ENCODE measurements at places on chromosomes 1 and 21.

DNA sequence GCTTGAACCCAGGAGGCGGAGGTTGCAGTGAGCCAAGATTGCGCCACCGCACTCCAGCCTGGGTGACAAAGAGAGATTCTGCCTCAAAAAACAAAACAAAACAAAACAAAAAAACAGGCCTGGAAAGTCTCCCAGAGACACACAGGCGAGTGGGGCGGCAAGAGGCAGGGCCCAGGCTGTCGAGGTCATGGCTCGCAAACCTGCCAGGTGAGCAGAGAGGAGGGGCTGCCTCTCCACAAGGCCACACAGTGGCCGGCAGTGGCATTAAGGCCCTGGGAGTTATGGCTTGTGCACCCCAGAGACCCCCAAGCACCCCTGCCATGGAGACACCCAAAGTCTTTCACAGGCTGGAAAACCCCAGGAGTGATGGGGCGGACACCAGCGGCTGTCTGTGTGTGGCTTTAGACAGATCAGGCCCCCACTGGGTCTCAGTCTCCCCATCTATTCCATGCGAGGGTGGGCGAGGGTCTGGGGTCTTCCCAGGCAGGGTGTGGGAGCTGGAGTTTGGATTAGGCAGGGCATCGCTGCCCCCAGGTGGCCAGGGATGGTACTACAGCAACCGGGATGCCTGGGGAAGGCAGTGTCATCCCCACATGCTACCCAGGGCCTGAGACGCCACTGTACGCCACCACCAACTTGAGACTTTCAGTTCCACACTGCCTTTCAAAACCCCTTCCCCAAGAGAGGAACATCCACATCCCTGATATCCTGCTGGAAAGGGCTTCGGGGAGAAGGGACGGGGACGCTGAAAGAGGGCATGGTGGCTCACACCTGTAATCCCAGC is 7.3 kb upstream of the CTRC start:
- peak; percentile 78 for DNase-seq

- no peak for DNase-seq
These were observed 241.4 kb downstream of the TOMM20 start for GRCh38 chr1:234887016-234887900.

DNA sequence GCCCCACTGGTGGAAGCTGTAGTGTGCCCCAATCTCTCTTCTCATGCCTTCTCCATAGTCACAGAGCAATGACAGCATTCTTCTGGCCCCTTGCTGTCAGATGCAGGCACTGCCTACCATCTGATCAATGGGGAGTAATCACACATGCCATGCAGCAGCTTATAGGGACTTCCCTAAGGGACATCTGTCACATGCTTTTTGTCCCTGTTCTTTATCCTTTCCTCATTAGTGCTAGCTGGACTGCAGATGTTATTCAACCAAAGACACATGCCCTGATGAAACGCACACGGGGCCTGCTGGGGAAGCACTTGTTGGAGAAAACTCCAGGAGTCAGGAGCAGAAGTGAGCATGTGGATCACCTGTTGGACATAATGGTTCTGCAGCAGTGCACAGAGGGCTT is 108.7 kb downstream of the KCNJ15 start:
- no peak for DNase-seq

DNA sequence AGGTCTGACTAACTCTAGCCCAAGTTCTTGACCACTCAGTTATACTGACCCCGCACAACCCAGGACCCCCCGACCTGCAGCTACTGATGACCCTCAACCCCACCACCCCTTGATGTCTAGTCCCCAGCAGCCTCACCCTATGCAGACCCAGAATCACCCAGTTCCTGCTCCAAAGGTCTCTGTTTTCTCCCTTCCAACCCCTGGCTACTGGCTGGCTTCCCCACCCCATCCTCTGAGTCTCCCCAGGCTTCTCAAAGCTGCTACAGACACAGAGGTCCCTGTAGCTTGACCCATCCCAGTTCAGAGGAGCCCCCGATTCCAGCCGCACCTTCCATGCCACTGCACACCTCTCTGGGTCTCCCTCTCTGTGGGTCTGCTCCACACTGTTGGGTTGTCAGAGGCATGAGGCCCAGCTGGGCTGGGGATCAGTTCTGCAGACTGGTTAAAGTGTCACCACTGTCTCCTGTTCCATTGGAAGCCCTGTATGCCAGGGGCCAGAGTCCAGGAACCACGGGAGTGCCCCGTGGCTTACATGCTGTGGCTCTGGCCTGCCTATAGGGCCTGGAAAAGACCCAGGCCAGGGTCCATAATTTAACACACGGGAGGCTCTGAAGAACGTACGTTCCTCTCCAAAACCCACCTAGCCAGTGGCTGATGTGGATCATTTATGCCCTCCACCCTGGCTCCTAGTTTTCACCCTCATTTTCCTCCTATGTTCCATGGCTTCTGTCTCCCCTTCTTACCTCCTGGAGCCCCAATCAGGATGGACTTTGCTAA is 497 bp downstream of the PKLR start:
- DNase-seq = no peak

- DNase-seq = peak; percentile 80
These were observed 23.6 kb downstream of the GPA33 start for GRCh38 chr1:167066333-167067122.

DNA sequence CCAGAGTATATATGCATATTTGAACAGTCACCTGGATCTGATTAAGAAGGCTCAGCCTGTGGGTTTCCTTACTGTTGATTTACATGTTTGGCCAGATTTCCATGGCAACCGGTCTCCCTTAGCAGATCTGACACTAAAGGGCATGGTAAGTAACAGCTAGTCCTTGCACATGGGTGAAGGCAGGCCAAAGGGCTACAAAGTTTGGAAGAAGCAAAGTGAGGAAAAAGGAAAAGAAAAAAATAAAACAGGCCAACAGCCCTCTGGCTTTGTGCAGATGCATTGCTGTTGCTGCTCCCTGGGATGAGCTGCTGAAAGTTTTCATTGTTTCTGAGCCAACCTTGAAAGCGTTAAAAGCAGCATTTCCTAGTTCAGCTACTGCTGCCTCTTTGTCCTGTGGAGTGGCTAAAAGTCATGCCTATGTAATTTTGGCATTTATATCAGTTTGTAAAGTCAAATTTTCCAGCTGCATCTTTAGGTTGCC is 176.5 kb upstream of the HOOK1 start:
- DNase-seq = no peak

DNA sequence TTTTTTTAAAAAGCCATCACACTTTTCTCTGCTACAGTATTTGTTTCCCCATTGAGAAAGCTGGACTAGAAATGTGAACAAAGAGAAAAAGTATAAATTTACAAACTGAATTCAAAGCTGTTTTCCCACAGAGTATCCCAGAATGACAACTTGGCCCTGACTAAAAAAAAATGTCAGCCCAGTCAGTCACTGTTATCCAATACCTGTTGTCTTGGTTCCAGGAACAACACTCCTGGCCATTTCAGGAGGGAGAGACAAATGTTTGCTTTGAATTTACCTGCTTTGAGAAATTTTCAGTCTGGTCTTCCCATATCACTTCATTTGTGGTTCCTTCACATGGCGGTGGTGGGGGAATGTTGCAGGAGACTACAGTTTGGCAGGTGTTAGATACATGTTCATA is 46.2 kb downstream of the COLGALT2 start:
- no peak for DNase-seq

DNA sequence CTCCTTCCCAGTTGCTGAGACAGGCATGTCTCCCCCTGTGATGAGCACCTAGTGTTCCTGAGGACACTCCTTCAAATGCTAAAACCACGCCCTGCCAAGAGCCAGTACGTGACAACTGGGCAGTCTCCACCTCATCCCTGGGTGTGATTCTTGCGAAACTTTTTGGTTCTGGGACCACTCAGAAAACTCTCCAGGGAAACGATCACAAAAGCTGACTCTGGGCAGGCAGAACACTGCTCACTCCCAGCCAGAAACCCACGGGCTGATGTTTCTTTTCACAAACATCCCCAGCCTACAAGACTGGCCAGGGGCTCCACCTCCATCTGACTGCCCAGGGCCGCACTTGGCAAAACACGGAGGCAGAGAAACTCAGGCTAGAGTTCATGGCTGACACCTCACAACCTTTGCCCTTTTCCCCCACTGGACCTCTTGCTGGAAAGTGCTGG is 24.4 kb downstream of the DHRS3 start:
- DNase-seq = no peak

DNA sequence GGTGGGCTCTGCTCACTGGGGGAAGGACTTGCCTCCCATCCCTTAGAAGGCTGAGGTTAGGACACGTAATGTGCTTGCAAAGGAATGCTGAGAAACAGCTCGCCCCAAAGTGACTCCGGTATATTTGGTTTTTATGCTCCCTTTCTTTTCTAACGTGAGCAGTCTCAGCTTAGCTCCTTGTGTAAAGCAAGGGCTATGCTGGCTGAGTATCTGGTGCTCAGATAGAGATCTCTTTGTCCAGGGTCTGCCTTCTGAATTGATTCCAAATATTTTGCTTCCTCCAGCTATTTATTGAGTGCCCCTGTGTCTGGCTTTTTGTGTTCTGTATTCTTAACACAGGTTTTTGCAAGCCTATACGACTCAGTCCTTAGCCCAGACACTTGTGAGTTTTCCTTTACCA is 94.5 kb upstream of the ARTN start:
- no peak for DNase-seq

DNA sequence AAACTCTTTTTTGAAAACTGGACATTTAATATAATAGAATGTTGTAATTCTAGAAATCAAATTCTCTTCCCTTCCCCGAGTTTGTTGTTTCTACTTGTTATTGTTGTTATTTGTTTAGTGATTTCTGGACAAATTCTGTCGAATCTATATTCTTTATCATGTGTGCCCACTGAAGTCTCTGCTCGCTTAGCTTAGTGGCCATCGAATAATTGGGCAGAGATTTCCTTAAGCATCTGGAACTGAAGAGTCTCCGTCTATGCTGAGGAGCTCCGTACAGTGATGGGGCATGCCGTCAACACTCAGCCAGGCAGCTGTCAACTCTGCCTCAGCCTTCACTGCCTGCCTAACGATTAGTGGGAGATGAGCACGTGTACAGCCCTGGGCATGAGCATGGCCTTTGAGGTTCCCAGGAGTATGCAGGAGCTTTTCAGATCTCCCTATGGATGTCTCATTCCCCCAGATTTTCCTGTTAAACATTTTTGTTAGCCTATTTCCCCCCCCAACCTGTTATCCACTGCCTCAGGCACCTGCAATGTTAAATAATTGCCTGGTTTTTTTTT is 66.8 kb downstream of the SLX9 start:
- no peak for DNase-seq

DNA sequence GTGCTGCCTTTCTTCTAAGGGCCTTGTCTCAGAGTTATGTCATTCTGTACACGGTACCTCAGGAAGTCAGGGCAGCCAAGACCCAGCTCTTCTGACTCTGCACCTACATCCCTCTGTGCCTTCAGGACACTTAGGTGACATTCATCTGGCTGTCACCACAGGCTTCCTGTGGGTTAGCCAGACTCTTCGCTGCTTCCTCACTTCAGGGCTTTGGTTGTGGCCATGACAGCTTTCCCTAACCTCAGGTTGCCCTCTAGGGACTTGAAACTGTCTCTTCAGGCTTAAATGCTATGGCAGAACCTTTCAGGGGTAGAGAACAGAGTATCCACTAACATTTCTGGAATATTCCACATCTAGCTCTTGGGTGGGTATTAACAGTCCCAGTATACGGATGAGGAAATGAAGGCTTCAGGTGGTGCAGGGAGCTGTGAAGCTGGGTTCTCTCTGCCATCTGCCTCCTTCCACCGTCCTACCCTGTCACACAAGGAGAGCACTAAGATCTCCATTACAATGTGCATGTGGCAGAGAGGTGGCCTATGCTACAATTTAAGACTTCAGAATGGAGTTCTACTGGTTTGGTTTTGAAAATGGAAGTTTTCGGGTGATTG is 9.9 kb downstream of the TSSK3 start:
- peak; percentile 72 for DNase-seq

DNA sequence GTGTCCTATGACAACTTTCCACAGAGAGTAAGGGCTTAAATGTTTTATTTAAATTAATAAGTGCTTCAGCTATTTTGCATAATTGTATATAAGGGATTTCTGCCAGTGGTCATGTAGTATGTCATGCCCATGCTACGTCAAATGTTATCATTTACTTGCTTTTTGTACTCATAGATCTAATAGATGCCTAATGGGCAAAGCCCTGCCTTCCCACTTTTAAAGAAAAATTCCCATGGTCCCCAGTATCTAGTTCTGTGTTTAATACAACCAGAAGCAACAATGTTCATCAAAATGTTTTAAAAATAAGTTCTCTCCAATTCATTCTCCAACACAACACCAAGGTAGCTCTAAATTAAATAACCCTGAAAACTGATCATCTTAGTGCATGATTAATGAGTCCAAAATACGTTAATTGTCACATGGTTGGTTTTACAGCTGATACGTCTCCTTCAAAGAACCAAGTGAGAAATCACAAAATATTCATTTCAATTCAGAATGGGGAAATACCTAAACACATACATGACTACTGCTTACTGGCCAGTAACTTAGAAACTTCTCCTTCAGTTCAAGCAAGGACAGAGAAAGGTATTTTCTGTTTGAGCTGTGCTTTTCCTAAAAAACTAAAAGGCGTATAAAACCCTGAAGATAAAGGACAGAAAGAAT is 49.1 kb upstream of the SDC3 start:
- DNase-seq = no peak

GRCh38 chr1:29645586-29645985 is 409.3 kb downstream of the PTPRU start:
- DNase-seq = no peak

DNA sequence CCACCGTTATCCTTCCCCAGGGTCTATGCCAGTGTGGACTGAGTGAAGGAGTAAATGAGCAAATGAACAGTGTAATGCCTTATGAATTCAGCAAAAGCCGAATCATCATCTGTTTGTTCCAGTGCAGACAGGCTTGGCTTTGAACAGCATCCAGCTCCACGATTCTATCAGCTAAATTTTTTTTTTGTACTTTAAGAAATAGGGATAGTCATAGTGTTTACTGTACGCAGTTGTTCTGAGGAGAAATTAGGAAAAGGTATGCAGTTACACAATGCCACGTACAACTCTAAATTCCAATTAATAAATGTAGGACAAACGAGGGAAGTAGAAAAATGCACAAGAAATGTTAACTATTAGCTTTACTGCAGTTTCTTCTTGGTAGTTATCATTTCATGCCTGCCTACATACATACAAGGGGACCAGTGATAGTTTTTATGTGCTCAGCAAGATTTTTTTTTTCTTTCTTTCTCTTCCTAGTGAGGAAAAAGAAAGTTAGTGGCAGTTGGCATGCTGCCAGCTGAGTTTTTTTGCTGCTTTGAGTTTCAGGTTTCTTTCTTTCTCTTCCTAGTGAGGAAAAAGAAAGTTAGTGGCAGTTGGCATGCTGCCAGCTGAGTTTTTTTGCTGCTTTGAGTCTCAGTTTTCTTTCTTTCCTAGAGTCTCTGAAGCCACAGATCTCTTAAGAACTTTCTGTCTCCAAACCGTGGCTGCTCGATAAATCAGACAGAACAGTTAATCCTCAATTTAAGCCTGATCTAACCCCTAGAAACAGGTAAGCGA is at the start of gene IFI44L:
IFI44L (plus strand) TSS at position 646 of the 777 bp plus-strand sequence. CDS start 7,468 bp downstream, outside the sequence.
- peak; percentile 74 for DNase-seq

DNA sequence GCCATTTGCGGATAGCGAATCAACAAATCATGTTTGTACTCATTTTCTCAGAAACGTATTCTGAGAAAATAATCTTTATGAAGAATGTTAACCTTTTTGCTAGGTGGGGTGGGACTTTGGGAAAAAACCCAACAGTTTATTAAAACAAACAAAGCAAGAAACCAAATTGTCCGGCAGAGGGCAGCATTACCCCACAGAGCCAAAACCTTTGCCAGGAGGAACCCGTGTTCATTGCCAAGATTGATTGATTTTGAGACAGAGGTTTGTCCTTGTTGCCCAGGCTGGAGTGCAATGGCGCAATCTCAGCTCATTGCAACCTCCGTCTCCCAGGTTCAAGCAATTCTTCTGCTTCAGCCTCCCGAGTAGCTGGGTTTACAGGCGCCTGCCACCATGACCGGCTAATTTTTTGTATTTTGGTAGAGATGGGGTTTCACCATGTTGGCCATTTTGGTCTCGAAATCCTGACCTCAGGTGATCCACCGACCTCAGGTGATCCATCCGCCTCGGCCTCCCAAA is 70.8 kb upstream of the RHOU start:
- DNase-seq = peak; percentile 71
